Activated CD4-positive, alpha-beta memory T cell treated with anti-CD3 and anti-CD28 coated beads for 36 hours (primary cell): ENCODE measurements at places on chromosomes 2 and 18. TPM values are rescaled to one million over a fixed set of nuclear protein-coding genes. Genes with fewer than 3 reads are reported as not detected.

The ELOA2 gene
- not detected for total RNA-seq

- no peak for DNase-seq
Observed at GRCh38 chr18:24270937-24271380, 126.7 kb downstream of the OSBPL1A start.

DNA sequence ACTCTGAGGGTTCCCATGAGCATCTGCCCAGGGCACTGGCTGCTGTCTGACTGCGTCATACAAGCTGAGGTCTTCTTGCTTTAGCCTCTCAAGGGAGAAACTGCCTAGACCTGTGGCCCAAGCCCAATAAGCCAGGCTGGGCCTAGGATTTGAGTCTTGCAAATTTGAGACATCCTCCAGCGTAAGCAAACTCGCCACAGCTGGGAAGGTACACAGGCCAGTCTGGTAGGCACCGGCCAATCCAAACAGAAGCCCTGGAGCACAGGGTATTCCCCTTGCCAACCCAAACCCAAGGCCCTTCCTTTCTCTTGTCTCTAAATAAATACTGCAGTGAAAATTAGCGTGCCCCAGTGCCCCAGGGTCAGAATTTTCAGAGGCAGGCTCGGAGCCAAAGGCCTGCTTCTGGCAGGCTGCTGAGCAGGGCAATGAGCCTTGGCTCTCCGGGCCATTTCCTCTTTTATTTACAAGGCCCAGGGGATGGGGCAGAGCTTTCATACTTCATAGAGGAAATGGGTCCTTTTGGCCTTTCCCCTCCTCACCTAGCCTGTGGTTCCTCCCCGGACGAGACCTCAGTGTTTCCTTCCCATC lies 33.3 kb downstream of the POLR1A start:
- no peak for DNase-seq

GRCh38 chr2:98911126-98911375 lies 25.0 kb downstream of the CRACDL start:
- no peak for DNase-seq

DNA sequence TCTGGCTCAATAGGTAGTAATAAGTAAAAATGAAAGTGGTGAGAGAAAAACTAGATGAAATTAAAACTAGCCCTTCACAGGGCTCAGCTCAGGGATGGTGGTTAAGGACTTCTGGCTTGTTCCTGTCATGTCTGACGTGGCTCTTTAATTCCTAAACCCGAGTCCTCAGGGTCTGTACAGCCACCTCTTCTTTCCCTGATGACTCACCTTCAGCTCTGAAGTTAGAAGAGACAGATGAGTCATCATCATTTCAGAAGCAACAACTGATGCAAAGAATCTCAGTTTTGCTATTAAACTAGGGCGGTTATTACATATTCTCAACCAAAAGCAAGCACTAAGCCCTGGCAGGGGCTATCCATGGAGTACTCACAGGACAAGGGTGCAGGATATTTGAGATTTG lies 24.0 kb upstream of the ITGB6 start:
- DNase-seq, result peak; percentile 54

DNA sequence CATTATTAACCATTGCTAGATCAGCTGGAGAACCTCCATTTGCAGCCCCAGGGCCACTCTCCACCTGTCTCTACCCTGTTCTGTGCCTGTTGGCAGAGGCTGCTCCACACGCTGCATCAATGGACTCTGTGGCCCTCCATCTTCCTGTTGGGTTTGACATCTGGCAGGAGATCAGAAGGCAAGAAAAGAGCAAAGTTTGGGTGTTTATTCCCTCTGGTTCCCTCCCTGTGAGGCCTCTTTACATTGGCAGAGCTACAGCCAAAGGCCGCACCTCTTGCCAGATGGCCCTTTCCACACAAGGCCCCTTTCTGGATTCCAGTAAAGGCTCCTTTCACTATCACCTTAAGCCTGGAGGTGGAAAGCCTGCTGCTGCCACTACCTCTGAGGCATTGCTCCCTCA lies 110.9 kb upstream of the RND3 start:
- DNase-seq, result no peak

GRCh38 chr2:157946919-157947557 lies 70.9 kb upstream of the ACVR1 start:
- DNase-seq, result no peak

GRCh38 chr18:37465958-37466357 lies 99.6 kb downstream of the CELF4 start:
- DNase-seq, result no peak

DNA sequence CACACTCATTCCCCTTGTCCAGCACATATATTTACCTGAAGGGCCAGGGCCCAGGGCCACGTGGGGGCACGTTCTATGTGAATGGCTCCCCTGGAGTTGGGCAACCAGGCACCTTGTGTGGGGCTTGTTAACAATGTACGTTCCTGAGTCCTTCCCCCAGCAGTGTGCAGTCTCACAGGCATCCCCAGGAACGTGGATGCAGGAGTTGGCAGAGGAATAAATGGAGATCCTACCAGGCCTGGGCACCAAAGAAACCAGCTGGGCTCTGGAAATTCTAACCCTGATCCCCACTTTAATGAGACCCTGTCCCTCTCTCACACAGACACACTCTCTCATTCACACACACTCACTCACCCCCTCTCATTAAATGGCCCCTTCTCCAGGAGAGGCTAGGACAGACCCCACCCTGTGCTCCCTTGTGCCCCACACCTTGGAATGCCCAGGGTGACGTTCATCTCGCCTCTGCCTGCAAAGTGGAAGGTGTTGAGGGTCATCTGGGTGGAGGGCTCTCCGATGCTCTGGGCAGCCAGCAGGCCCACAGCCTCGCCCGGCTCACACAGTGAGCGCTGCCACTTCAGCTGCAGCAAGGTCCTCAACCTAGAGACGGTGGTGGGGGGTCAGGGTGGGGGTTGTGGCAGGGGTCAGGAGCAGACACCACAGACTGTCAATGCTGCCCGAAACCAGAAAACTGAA lies 65.6 kb downstream of the POLR1A start:
- DNase-seq, result no peak

The CD8A gene
- total RNA-seq, result 2.7 TPM

The SERPINB13 gene
- not detected for total RNA-seq

DNA sequence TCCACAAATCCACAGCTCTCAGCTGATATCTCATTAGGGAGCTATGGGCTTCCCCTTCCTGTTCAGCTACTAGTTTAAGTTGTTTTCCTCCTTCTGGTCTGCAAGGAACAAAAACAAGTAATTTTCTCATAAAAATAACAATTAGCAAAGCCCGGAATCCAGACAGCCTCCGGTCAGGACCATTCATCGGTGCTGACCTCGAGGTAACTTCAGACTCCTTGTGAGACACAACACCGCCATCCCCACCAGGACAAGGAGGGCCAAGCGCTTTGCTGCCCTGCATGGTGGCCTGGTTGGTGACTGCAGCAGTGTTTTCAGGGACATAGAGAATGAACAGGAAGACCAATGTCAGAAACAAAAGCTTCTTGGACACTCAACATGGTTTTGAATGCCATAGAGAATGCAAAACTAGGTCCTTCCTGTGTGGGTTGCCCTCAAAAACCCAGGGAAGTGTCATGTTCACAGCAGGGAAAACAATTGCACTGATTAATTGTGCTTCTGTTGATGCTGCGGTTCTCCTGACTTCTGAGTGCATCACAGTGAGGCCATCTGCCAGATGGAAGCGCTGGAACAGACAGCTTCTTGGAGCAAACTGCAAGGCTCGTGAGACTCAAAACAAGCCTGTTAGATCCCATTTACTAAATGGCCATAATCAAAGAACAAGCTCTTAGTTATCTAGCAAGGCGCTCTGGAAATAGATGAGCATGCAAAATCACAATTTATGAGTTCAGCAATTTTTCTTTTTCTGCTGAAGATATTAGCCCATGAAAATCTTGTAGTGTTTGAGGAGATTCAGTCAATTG lies 77.1 kb downstream of the HS1BP3 start:
- DNase-seq, result no peak

The CCL20 gene
- total RNA-seq, result 74.7 TPM

The IL36RN gene
- total RNA-seq, result not detected

DNA sequence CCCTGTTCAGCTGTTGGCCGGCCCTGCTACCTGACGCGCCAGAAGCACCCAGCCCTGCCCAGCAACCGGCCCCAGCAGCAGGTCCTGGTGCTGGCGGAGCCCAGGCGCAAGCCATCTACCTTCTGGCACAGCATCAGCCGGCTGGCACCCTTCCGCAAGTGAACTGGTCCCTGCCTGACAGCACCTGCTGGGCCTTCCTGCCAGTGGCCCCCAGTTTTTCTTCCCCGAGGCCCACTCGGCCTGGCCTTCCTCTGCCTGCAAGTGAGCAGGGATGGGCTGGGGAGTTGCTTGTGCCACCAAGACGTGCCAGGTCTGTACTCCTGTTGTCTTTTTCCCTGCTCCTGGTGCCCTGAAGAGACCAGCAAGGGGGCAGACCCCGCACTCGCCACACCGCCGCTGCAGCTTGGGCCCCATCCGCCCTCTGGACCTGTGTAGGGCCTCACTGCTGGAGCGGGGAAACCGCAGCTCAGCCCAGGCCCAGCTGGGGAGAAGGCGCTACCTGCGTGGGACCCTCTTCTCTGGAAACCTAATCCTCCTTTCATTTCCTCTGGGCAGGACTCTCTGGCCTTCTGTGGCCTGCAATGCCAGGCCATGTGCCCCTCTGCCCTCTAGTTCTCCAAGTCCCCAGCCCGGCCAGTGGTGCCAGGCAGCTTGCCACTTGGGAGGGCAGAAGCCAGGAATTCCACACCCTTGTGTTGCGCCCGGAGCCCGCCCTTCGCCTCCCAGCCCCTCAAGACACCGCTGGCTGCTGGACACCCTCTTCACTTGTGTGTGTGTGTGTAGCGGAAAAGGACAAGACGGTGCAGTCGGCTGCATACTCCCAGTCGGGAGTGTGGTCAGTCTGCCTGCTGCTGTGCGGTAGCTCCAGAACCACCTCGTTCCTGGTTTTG lies 47.0 kb downstream of the FAM168B start:
- no peak for DNase-seq

The RELCH gene
- total RNA-seq, result 17.7 TPM

DNA sequence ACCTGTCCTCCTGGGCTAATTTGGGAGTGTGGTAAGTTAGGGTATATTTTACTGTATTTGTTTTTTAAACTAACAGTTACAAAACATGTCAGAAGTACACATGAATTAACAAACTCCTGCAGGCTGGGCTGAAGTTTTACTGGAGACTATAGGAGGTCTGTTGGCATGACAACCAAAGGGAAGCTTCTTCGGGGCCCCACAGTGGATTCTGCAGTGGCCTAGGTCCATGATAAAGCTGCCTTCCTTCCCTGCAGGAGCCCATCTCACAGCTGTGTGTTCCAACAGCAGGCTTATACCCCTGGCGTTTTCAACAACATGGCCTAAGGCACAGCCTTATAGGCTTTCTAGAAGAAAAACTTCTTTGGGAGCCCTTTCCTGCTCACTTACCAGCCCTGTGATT lies 128.0 kb upstream of the SETBP1 start:
- no peak for DNase-seq

- no peak for DNase-seq
Observed at GRCh38 chr2:231308631-231309428, 86.7 kb upstream of the B3GNT7 start.

DNA sequence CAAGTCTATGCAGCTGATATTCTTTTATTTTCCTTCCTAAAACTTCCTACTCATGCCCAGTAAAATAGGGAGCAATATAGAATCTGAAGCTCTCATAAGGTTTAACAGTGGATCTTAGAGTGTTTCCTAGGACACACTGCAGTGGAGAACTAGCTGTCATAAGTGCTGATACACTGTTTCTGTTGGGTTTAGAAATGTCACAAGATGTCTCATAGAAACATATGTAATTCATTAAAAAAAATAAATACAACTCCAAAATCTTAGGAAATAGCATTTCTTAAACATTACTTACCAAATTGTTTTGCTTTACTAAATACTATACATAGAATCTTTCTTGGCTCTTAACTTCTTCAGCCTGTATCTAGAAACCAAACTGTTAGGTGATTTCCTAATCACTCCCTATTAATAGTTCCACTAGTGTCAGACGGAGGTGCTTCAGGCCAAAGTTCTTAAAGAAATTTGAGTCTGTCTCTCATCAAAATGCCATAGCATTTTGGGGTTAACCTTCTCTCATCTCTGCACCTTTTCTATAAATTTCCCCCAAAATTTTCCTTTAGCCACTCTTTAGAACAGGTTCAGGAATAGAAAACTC lies 93.7 kb downstream of the CERKL start:
- DNase-seq, result no peak

The UGT1A10 gene
- total RNA-seq, result not detected

DNA sequence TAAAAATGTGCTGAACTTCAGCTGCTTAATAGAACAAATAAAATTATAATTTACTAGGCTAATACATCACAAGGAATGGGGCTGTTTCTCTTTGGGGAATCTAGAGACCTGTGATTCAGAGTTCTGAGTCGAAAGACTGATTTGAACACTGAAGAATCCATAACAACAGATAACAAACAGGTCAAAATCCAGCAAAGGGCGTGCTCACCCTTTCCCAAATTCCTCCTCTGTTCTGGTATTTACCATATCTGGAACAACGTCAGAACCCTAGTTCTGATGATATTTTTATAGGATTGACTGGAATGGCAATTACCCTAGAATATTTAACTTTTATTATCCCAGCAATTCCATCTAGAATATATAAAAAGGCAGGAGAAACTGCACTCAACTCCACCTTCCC lies 66.0 kb upstream of the ITGA6 start:
- DNase-seq, result no peak

- DNase-seq, result no peak
Observed at GRCh38 chr2:180405520-180405919, 398.4 kb upstream of the CWC22 start.

- DNase-seq, result peak; percentile 61
Observed at GRCh38 chr18:74942319-74942910, 266.5 kb downstream of the PTGR3 start.

The CYTIP gene
- total RNA-seq, result 388 TPM

GRCh38 chr18:67410075-67411070 lies 106.1 kb downstream of the DSEL start:
- DNase-seq, result no peak

DNA sequence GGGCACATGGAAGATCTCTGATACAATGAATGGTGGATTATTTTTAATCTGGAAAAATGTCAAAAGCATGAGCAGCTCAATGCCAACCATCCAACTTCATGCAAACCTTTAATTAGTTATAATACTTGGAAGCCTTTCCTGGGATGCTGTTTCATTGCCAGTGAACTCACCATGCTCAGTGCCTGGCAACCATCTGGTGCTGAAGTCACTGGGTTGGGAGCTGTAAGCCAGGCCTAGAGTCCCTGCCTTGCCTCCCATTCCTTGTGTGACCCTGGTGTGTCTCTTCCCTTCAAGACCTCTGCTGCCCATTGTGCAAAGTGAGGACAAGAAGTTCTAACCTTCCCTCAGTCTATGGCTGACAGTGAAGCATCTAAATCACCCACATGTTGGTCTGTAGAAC lies 458.7 kb downstream of the RNF144A start:
- DNase-seq, result no peak

- no peak for DNase-seq
Observed at GRCh38 chr2:2010251-2010650, 265.9 kb upstream of the PXDN start.

GRCh38 chr2:28206762-28207161 lies 185.9 kb upstream of the FOSL2 start:
- DNase-seq, result no peak

GRCh38 chr18:22639561-22639960 lies 221.8 kb upstream of the CTAGE1 start:
- DNase-seq, result no peak

GRCh38 chr2:176643646-176644045 lies 374.4 kb downstream of the MTX2 start:
- no peak for DNase-seq

GRCh38 chr2:6557737-6558136 lies 308.0 kb downstream of the CMPK2 start:
- no peak for DNase-seq

The PRKAG3 gene
- not detected for total RNA-seq

The C2orf78 gene
- not detected for total RNA-seq
